AG20443 (cell line): ENCODE measurements at places on chromosomes 1 and 21.

DNA sequence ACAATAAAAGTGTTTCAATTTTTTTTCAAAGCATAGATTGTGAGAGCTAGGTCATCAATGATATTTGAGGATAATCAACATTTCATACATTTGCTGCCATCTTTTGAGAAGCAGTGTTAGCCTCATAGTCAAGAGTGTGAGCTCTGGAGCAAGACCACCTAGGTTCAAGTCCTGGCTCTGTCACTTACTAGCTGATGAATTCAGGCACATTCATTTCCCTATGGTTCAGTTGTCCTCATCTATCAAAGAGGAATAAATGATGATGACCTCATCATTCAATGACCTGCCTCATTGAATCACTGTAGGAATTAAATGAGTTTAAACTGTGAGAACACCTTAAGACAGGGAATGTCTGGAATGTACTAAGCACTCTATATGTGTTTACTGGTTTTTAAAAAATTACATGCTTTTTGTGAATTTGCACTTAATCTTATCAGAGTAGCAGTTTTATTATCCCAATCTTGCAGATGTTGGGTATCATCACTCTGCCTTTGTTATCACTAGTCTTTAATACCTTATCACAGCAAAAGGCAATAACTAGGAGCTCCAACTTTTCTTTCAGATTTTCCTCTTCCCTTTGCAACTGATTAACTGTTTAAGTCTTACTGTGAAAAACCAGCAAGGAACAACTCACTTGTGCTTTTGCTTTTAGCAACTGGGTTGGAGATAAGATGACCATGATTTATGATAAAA, 47.4 kb downstream of the SLC30A10 start:
- no peak for DNase-seq

DNA sequence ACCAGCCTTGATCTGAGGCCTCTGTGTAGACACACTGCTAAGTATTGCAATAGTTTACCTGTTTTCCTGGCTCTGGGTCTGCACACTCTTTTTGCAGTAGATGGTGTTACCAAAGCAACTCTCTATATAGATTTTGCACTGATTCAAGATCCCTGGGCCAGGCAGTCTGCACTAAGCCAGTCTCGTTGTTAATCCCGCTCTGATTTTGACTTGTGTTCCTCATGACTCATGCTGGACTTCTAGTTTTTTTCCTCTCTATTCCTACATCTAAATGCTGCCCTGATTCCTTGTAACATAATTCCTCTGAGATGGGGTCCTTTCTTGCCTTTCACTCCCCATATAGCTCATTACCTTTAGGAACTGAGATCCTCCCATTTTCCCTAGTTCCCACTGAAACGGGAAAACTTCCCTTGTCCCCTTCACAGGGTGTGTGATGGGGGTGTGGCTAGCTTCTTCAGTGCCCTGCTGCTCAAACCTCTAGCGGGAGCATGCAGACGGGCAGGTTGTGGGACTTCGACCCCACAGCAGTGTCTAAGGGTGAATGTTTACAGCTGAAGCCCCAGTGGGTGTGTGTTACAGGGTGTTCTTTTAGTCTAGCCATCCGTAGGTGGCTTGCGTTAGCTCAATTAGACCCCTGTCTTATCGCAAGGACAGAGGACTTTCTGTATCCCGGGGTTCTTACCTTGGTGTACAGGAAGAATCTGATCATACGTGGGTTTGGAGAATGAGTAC, 106.5 kb upstream of the RAB3GAP2 start:
- DNase-seq, result no peak

DNA sequence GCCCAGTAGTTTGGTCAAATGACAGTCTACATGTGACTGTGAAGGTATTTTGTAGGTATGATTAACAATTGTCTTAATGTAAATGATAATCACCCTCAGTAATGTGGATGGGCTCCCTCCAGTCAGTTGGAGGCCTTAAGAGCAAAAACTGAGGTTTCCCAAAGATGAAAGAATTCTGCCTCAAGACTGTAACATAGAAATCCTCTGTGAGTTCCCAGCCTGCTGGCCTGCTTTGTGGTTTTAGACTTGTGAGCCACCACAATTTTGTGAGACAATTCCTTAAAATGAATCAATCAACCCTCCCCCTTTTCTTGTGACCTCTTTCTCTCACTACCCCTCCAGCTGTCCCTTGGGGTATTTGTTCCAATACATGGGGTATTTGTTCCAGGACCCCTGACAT, 226.4 kb upstream of the DPYD start:
- peak; percentile 11 for DNase-seq

DNA sequence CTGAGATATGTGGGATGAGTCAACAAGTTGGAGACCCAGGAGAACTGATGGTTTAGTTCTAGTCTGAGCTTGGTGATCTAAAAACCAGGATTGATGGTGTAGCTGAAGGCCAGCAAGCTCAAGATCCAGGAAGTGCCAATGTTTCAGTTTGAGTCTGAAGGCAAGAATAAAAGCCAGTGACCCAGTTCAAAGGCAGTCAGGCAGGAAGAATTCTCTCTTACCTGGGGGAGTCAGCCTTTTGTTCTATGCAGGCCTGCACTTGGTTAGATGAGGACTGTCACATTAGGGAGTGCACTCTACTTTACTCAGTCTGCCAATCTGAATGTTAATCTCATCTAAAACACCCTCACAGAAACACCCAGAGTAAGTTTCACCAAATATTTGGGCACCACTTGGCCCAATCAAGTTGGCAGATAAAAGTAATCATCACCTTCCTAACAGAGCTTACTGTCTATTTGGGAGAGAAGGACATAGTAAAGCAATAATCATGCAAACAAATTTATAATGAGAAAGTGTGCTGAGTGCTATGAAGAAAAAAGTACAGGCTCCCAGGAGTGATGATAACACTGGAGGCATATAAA, 63.4 kb downstream of the TSEN15 start:
- DNase-seq, result no peak

- peak; percentile 37 for DNase-seq
Observed at GRCh38 chr1:77271852-77272580, 9.8 kb upstream of the AK5 start.

DNA sequence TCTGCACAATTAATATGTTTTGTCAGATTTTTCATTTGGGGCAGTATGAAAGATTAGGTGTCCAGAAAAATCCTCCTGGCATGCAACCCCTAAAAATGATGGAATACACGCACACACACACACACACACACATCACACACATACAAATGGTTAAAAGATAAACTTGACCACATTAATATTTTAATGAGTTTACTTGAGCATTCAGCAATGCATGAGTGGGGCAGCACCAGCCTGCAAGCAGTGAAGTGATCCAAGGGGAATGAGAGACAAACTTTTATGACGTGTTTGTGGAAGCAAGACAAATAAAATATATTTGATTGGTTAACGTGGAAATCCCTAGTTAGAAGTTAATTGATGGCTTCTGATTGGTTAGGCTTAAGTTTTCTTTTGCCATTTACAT, 29.1 kb upstream of the SOAT1 start:
- DNase-seq, result no peak

GRCh38 chr1:10745886-10746455, 50.5 kb downstream of the CASZ1 start:
- DNase-seq, result no peak

DNA sequence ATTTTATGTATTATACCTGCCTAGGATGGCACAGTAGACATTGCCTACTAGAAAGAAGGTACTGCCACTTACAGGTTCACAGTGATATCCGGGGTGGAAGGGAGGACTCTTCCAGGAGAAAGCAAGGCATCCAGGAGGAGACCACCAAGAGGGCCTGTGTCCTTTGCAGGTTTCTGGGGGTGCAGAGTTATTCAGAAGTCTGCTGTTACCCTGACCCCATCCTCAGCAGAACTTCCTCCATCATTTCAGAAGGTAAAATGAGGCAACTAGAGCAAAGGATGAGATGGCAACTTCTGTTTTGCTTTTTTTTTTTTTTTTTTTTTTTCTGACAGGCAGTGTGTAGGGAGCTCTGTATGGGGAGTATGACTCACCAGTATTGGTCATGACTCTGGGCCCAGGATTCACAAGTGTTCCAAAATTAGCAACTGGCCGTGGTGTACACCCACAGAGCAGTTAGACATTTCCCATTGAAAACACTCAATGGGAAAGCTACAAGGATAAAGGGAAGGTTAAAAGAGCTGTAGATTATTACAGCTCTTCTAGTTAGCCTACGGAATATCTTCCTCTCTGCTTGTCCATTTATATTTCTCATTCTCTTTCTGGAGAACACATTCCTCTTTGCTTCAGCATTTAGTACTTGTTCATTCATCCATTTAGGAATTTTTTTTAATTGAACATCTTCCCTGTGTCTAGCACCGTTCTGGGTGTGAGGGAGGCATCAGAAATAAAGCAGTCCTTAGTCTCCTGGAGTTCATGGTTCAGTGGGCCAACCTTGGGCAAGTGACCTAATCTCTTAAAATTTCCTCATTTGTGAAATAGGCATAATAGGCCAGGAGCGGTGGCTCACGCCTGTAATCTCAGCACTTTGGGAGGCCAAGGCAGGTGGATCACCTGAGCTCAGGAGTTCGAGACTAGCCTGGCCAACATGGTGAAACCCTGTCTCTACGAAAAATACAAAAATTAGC, 50.5 kb upstream of the PPP2R5A start:
- DNase-seq, result peak; percentile 94

DNA sequence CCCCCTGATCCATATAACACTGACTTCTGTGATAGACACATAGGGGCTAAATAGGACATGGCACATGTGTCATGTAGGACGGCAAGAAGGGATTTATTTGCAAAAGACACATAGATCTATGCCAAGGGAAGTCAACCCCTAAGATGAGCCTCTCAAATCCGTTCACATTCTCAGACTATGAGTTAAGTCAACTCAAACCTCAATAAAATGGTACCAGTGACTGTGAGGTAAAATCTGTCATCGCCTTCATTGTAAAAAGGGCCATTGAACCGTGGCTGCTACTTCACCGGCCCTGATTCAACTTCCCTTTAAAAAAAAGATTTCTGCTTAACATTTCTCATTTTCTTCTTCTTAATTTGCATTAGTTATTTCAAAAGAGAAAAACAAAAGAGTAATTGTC, 144.0 kb downstream of the ZNF281 start:
- no peak for DNase-seq

- DNase-seq, result no peak
Observed at GRCh38 chr1:25607123-25607522, 9.5 kb upstream of the MAN1C1 start.

GRCh38 chr21:45283611-45284455, 3.9 kb downstream of the POFUT2 start:
- DNase-seq, result no peak

GRCh38 chr1:222441066-222441465, 106.8 kb downstream of the HHIPL2 start:
- no peak for DNase-seq

DNA sequence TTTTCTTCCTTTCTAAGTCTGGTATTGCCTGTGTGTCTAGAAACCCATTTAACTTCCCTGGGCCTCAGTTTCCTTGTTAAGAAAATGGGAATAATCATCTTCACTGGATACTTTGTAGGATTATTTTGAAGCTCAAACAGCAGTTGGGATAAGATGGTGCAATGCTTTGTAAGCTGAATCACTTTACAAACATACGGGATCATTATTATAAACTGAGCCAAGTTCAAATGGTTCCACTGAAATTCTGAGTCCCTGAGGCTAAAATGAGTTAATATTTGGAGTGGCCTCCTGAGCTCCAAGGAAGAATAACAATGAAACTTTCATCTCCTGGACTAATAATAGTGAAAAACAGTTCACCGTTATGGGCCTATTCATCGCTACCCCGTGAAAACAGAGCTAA, 388.0 kb downstream of the PLPP3 start:
- DNase-seq, result peak; percentile 23

GRCh38 chr1:235820061-235820460, 46.6 kb downstream of the LYST start:
- no peak for DNase-seq

GRCh38 chr1:241102664-241103063, 254.3 kb downstream of the RGS7 start:
- no peak for DNase-seq
